ENCODE measurements at places on chromosomes 3 and 15.
A peak's percentile ranks its signal among the peaks of the same experiment; 100 is the strongest.

DNA sequence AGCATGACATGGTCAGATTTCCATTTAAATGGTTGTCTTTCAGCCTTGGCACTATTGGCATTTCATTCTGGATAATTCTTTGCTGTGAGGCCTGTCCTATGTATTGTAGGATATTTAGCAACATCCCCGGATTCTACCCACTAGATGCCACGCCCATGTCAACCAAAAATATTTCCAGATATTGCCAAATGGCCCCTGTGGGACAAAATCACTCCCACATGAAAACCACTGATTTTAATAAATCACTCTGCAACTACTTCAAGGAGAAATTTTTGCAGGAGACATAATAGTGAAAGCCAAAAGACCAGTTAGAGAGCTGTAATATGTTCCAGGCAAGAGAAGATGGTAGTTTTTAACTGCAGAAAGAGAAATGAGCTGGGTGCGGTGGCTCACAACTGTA, 55.9 kb upstream of the RARB start:
- DNase-seq = no peak

DNA sequence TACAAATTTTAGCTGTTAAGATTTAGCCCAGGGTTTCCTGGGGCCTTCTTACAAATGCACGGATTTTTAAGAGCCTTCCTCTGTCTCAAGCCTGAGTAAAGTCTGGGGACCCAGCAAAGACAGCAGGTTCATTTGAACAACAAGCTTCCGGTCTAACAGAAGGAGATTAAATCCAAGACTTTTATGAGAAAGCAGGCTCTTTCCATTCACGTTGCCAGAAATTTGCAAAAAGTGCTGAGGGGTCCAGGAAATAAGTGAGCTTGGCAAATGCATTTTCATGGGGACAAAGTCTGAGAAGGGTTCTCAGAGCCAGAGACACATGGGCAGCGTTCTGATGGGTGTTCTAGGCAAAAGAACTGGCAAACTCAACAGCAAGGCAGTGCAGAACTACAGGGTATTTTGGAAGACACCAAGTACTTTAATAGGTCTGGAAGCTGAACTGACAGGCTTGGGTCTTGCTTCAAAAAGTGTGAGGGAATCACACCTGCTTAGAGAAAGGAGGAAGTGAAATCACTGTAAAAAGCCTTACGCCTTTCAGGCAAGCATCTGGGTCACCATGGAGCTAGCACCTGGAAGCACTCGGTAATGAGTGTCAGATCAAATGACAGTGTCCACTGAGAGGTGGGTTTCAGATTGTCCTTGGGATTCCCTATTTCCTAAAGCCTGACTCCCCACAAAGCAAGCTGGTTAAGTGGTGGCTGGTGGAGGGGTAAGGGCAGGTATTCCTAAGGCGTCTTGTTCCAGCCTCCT, 115.8 kb upstream of the ARHGEF3 start:
- DNase-seq = no peak

- no peak for DNase-seq
These were observed 251.2 kb upstream of the CTDSPL start for GRCh38 chr3:37610529-37610928.

GRCh38 chr3:143821862-143822261, 26.4 kb downstream of the SLC9A9 start:
- DNase-seq = no peak

DNA sequence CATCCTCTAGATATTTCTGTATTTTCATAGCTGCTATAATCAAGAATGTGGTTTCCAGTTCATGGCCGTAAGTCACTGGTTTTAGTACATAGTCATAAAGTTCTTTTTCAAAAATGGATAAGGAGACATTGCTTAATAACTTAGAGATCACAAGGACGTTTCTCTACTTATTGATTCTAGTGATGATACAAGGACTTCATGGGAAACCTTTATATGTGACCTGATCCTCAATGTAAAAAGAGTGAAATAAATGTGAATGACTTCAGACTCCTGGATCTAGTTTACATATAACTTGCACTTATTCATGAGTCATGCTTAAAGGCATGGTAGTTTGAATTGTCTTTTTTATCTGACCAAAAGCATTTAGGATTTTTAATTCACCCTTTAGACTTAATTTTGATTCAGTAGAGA, 35.2 kb downstream of the TSC22D2 start:
- DNase-seq = no peak

GRCh38 chr15:48091522-48091921, 29.3 kb upstream of the SLC24A5 start:
- DNase-seq = no peak

DNA sequence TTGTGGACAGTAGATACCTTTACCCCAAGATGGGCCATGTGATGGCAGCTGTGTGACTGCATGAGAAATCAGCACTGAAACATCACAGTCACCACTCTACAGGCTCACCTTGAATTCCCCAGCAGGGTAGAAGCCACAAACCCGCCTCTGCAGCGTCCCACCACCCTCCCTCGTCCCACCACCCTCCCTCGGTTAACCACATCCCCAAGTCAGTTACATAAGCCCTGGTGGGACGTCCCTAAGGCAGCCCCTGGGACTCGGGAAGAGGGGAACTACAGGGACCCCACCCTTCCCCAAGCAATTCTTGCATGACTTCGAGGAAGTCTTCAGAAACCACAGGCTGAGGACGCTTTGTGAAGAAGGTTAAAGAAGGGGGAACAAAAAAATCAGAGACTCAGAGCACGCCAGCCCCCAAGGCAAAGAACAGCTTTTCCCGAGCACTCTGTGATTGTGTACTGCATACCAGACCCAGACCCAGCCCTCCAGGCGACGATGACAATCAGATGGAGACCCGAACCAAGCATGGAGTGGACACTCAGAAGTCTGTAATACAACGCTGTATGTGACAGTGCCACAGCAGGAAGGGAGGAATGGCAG, 60.5 kb downstream of the SH3BP5 start:
- peak; percentile 72 for DNase-seq

DNA sequence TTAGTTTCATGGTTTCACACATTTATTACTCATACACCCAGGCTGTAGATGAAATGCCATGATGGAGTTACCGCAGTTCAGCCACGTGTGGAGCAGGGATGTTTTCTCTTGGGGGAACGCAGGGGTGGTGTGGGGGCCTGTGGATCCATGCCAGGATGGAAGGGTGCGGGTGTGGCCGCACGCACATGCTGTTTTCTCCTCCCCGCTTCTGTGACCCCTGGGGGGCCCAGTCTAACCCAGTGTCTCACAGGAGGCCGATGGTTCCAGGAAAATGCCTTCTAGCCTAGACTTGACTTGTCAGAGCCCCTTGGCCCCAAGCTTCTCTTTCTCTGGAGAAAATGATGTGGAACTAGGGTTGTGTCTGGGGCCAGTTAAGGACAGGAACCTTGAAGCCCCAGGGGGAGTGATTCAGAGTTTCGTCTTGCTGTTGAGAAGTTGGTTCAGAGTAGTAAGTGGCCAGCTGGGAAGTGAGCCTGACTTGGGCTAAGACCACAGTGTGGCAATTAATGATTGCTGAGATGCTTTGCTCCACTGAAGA, 240.4 kb upstream of the BHLHE40 start:
- no peak for DNase-seq

DNA sequence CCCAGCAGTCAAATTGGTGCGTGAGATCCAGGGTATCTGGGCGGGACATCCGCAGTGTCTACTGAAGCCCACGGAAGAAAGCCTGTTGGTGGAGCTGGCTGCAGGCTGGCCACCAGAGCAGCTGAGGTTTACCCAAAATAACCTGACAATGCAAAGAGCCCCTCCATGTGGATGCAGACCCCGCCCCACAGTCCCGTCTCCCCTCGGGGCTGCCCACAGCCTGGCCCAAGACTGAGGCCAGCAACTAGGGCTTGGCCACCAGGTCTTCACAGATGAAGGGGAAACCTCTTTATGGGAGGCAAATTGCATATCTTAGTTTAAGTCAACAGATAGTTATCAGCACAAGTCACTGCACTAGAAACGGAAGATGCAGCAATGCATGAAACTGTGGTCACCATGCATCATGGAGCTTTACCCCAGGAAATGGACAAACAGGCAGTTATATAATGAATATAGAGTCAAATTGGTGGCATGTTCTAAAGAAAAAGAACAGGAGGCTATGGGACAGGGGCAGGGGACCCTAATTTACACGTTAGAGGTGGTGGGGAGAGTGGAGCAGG, 86.3 kb downstream of the ARNT2 start:
- no peak for DNase-seq

DNA sequence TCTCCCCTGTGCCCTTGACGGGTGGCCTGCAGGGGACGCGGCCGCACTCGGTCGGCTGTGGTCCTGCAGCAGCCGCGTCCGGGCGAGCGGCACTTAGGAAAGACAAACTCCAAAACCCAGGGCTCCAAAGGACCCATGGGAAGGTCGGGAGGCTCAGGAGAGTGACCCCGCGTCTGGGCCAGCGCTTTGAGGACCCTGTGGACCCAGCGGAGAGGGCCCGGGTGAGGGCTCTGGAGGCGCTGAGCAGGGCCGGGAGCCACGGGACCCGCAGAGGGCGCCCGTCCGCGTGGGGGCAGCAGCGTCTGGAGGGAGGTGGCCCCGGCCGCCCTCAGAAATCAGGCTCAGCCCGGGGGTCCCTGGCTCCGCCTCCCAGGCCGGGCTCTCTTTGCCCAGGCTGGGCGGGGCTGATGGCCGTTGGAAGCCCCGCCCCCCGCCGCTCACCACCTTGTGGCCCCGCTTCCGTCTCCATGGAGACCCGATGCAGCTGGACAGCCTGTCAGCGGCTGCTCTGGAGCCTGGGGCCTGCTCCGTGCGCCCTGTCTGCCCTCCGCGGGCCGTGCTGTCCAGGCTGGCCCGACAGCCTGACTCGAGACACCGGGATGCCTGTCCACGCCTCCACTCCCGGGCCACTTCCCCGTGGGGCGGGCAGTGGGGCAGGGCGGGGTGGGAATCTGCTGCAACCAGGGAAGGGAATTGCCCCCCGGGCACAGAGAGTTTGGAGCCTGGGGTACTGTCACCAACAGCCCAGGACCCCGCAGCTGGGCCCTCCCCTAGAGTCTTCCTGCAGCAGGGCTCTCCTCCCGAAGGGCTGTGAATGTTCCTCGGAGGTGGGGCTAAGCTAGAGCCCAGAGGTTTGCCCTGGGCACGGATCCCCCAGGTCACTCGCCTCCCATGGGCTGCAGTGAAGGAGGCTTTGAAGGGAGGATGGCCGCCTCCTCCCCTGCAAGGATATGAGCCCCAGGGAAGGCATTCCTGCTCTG, 34.8 kb upstream of the RPL32 start:
- no peak for DNase-seq

DNA sequence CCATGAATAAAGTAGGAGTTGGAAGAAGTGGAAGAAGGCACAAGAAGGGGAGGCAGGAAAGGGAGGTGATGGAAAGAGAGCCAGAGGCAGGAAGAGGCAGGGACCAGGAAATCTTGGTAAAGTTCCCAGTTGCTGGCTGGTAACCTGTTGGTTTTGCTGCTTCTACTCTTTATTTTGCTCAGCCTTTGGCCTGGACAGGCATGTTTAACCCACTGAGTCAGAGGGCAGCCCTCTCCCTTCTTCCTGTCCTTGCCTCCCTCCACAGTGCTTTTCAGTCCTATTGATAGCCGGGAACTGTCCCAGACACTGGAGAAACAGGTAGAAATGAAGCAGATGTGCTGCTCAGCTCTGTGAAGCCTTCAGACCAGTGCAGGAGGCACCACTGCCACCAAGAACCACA, 43.4 kb upstream of the APEH start:
- no peak for DNase-seq

GRCh38 chr3:158651192-158651591, 6.9 kb downstream of the GFM1 start:
- no peak for DNase-seq

All from CD8-positive, alpha-beta T cell (primary cell).